NCI-H2029 treated with DMSO at 0.1 percent for 48 hours (cell line): ENCODE measurements at places on chromosomes 12 and 14.

DNA sequence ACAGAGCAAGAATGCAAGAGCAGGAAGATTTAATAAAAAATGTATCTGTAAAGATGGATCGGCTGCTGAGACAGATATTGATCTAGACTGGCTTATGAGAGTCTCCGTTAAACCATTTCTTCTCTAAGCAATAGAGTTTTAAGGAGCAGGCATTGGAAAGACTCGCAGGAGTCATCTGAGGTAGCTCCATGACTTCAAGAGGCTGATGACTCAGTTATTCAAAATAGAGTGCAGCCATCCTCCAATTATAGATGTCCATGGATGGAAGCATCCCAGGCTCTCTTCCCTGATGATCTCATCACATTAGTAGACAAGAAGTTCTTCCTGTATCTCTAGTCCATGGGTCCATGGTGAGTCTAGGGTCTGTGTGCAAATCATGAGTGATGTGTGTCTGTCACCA, 638.3 kb upstream of the TMEM132C start:
- DNase-seq = no peak

DNA sequence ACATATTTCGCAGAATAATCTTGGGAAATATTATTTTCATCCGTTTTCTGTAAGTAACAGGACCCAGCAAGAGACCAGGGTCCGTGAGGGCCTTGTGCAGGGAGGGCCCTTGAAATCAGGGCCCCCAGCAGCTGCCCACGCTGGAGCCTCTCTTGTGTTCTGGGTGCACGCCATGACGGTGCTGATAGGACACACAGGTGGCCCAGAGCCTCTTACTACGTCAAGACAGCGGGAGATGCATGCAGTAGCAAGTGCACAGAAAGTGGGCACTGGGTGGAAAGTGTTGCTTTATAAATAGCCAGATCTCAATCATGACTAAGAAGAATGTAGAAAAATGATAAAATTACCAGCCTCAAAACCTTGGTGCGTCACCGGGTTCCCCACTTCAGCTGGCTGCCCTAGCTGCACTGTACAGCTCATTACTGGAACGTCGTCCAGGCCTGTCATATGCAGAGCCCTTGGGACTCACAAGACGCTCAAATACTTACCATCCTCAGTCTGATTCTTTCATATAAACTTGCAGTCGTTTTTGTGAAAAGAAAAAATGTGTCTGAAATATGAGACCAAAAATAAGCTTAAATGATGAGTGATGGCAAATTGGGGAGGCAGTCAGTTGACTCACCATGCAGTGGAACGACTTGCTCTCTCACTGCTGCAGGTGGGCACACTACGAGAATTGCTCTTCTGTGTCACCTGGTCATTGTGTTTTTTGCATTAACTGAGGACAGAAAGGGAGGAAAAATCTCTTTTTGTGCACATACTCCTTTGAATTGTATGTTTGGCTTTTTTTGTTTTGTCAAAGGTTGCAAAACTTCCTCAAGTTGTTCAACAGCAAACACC, 68.2 kb downstream of the DDX51 start:
- DNase-seq = no peak

DNA sequence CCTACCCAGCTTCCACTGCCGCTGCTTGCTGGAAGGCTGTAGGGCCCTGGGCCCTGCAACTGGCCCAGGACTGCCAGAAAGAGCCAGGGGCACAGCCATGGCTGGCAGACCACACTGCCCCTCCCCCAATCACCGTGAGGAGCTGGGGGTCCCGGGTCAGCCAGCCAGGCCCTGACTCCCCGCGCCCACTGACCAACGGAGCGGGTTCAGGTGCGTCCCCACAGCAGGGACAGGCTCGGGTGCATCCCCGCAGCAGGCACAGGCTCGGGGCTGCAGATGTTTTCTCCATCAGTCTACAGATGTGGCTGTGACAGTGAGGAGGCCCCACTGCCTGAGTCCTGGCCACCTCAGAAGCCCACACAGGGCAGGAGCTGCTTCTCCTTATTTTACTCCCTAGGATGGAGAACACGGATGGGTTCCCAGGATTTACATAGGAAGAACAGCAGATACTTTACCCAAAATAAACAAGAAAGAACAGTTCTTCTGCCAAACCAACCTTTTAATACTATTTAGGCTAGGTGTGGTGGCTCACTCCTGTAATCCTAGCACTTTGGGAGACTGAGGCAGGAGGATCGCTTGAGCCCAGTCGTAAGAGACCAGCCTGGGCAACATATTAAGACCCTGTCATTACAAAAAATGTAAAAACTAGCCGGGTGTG, 61.1 kb downstream of the TESC start:
- DNase-seq = no peak

- DNase-seq = no peak
These were observed 13.7 kb upstream of the KRT5 start for GRCh38 chr12:52533686-52534470.

DNA sequence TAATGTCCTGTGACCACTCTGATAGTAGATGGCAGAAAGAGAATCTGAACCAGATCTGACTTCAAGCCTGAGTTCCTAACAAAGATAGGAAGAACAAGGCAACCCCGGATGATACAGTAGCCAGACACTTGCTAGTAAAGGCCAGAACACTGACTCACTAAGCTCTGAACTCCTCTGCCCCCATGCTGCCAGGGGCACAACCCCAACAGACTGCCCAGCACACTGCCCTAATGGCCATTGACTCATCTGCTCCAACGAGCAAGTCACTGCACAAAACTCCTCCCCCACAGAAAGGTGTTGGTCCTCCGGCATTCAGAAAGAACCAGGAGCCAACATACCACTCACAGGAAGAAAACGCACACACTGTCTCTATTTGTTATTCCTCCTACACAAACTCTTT, 179.6 kb upstream of the NUDT4 start:
- no peak for DNase-seq

DNA sequence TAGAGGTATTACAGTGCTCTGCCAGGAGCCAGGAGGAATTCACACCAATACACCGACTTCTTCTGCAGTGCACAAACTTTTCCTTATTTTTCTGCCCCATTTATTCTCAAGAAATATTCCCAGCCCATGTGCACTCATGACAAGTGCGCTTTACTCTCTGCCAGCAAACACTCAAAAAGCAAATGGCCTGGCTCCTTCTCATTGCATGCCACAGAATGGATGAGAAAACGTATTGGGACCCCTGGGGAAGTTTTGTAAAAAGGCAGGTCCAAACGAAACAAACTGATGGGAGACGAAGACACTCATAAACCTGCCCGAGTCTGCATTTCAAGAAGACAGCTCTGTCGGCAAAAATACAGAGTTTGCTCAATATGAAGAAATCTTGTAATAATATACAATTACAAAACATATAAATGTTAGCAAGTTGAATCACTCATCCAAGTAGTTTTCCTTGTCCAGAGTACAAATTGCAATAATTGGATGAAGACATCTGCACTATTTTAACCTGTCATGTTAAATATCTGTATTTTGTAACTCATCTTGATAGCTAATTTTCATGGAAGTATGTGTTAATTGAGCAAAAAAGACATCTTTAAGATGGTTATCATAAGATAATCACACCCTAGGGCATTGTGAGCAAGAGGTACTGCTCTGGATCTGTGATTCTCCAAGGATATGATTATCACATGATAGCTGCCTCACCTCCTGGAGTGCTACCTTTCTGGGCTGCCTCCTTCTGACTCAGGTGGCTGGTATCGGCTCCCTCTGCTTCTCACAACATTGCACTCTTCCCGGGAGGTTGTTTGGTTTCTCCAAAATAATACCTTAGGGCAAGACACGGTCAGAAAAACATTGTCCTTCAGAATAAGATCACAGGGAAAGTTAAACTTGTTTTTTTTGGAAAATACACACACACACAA, 260.8 kb upstream of the G2E3 start:
- no peak for DNase-seq

- DNase-seq = no peak
These were observed 139.4 kb downstream of the STXBP6 start for GRCh38 chr14:24910408-24910986.

- no peak for DNase-seq
These were observed 102.8 kb downstream of the SCAF11 start for GRCh38 chr12:45887544-45887943.

DNA sequence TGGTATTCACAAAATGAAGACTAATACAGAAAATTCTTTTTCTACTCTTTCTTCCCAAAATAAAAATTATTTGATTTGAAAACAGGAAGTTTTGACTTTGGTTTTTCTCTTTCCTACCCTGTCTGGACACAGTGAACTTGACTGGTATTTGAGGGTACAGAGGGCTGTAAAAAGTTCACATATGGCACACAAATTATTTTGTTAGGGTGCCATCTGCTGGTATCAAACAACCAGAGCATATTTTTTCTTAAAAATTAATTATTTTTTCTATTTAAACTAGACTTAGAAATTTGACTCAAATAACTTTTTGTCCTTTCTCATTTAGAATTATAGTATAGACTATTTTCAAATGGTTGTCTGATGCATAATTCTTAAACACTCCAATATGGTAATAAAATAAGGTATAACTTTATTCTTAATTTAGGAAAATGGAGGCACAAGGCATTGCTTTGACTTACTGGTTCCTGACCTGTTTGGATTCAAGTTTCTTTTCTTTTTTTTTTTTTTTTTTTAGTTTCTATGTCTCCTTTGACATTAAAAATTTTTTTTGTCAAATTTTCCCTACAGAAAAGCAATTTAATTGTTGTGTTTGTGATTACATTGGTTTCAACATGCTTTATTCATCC, 390.6 kb downstream of the PRKD1 start:
- no peak for DNase-seq

GRCh38 chr12:114916124-114916523, 232.1 kb upstream of the TBX3 start:
- DNase-seq = no peak

DNA sequence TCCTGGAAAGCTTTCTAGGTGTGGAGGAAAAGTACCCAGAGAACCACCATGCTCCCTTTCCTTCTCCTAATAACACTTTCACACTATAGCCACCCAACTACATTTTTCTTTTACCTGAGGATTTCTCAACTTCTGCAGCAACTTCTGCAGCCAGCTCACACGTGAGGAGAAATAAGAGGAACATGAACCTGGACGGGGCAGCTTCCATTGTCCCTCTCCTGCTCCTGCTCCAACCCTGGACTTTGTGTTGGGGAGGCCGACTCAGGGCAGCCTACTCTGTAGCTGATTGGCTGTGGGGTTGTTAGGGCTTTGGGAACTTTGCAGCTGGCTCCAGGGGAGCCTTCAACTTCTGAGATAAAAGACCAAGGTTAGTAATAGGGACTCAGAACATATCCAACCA, at the start of gene ERP27:
ERP27 (minus strand) TSS at position 237 of the 400 bp plus-strand sequence; CDS start at position 208, 29 bp downstream.
- DNase-seq = no peak

GRCh38 chr14:42130815-42131214, 524.1 kb downstream of the LRFN5 start:
- DNase-seq = no peak

DNA sequence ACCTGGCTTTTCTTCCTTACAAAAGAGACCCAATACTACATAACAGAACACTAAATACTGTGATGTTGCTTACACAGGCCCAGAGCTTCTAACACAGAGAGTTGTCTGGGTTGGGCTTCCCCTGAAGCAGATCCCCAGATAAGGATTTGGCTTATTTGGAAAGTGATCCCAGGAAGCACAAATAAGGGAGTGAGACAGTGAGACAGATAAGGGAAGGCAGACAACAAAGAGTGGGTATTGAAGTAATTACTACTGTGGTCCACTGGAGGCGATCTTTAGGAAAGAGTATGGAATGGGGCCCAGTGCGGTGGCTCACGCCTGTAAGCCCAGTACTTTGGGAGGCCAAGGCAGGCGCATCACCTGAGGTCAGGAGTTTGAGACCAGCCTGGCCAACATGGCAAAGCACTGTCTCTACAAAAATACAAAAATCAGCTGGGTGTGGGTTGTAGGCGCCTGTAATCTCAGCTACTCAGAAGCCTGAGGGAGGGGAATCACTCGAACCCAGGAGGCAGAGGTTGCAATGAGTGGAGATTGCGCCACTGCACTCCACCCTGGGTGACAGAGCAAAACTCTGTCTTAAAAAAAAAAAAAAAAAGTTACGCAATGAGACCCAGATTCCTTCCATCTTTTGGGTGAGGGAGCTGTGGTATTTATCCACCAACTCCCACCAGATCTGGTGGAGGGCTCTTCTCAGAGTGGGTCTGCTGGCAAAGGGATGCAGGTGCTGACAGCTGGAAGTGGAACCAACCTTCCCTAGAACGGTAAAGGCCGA, 10.2 kb upstream of the C12orf43 start:
- DNase-seq = no peak

GRCh38 chr12:28550757-28551704, 360.8 kb downstream of the CCDC91 start:
- no peak for DNase-seq

- DNase-seq = no peak
These were observed 5.3 kb upstream of the PLEKHG3 start for GRCh38 chr14:64698903-64699302.

- no peak for DNase-seq
These were observed 15.4 kb downstream of the BEGAIN start for GRCh38 chr14:100571837-100572236.

GRCh38 chr14:86989285-86989684, 1003.7 kb downstream of the GALC start:
- no peak for DNase-seq

DNA sequence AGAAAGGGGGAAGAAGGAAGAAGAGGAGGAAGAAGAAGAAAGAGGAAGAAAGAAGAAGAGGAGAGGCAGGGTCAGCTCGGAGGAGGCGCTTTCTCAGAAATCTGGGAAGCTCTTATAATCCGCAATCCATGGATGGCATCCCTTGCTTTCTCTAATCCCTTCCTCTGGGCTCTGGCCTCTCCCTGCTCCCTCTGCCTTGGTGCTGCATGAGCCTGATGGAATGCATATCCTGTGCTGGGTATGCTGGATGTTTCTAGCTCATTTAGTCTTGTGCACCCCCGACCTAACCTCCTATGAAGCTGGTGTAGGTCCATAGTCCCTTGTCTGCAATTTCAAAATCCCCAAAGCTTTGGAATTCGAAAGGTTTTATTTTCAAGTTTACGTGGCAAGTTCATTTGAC, 94.2 kb upstream of the MYL2 start:
- no peak for DNase-seq

DNA sequence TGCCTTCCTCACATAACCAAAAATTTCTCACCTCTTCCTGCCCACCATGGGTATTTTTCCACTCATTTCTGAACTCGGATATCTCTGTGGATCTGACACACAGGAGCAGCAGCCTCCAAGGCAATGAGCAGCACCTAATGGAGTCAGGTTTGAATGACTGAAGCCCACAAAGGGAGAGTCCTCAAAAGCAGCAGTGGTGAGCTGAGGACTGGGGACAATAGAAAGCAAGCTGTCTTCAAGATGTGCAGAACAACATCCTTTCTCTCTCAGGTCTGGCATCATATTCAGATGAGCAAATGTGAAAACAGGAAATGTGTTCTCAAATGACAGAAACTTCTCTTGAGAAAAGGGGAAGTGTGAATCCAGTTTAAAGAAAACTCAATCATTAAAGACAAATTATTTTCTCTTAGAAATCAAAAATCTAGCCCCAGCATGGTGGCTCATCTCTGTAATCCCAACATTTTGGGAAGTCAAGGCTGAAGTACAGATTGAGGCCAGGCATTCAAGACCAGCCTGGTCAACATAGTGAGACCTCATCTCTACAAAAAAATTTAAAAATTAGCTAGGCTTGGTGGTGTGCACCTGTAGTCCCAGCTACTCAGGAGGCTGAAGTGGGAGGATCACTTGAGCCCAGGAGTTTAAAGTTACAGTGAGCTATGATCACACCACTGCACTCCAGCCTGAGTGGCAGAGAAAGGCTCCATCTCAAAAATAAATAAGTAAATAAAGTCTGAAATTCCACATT, 54.2 kb downstream of the C12orf42 start:
- no peak for DNase-seq

- peak; percentile 42 for DNase-seq
These were observed 6.1 kb downstream of the ATP2B1 start for GRCh38 chr12:89702503-89702902.
